ENCODE measurements at places on chromosomes 3 and 15.

DNA sequence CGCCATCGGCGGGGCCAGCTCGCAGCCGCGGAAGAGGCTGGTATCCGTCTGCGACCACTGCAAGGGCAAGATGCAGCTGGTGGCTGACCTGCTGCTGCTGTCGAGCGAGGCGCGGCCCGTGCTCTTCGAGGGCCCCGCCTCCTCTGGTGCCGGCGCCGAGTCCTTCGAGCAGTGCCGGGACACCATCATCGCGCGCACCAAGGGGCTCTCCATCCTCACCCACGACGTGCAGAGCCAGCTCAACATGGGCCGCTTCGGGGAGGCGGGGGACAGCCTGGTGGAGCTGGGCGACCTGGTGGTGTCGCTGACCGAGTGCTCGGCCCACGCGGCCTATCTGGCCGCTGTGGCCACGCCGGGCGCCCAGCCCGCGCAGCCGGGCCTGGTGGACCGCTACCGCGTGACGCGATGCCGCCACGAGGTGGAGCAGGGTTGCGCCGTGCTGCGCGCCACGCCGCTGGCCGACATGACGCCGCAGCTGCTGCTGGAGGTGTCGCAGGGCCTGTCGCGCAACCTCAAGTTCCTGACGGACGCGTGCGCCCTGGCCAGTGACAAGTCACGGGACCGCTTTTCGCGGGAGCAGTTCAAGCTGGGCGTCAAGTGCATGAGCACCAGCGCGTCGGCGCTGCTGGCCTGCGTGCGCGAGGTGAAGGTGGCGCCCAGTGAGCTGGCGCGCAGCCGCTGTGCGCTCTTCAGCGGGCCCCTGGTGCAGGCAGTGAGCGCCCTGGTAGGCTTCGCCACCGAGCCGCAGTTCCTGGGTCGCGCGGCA, 1.8 kb downstream of the TLNRD1 start:
- no peak for DNase-seq

GRCh38 chr3:174232658-174233429, 626.3 kb upstream of the NAALADL2 start:
- DNase-seq, result no peak

- DNase-seq, result no peak
Measured at GRCh38 chr3:152426393-152426792, 157.7 kb downstream of the MBNL1 start.

DNA sequence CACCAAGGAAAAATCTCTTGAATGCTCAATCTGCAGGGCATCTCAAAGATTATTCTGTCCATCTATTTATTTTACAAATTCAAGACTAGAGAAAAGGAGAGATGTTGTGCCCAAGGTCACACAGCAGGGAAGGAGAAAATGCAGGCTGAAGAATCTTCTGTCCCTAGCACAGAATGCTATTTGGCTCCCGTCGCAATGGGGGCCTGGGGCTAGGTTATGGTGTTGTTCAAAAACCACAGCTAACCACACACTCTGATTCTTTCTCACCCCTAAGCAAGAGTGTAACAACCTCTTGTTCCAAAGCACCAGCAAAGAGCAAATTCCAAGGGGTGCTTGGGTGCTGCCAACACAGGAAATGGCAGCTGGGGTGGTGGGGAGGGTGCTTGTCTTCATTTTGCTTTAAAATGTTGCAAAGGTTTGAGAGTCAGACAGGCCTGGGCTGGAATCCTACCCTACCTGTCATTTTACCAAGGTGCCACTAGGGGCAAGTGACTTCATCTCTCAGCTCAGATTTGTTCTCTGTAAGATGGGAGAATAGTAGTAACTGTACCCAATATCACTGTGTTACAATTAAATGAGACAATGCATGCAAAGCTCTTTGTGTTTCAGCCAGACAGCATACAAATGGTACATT, 112.5 kb downstream of the ADAMTS9 start:
- no peak for DNase-seq

DNA sequence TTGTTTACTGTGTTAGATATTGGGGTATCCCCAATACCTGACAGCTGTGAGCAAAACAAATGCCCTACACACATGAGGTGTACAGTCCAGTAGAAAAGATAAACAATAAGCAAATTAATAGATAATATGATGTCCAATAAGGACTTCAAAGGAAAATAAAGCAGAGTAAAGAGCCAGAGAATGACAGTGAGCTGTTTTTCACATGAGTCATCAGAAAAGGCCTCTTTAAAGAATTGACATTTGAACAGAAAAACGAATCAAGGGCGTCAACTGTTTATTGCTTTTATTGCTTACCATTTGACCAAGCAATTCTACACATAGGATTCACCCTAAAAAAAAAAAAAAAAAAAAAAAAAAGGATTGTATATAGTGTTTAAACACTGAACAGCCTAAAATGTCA, 96.6 kb upstream of the FLNB start:
- no peak for DNase-seq

- DNase-seq, result no peak
Measured at GRCh38 chr3:72050048-72050632, 265.2 kb upstream of the PROK2 start.

GRCh38 chr15:89163271-89164055, 57.9 kb downstream of the RLBP1 start:
- no peak for DNase-seq

GRCh38 chr15:60648928-60649679, 170.2 kb upstream of the ICE2 start:
- no peak for DNase-seq

DNA sequence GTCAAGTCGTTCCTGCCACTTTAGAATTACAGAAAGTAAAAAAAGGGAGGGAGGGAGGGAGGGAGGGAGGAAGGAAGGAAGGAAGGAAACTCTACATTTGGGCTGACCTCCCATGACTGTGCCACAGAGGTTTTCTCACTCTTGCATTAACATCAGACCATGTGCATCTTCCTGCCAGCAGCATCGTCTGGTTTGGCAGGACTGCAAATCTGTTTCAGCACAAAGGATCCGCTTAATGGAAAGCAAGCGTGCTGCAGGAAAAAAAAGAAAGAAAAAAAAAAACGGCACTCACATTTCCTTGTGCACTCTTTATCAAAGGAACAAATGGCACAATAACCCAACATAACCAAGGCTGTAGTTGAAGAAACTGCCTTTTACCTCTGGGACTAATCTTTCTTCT, 148.8 kb upstream of the HES1 start:
- no peak for DNase-seq

GRCh38 chr3:163863146-163863545, 1215.2 kb downstream of the SI start:
- DNase-seq, result no peak

GRCh38 chr3:151630938-151631441, 102.7 kb upstream of the AADACL2 start:
- DNase-seq, result no peak

DNA sequence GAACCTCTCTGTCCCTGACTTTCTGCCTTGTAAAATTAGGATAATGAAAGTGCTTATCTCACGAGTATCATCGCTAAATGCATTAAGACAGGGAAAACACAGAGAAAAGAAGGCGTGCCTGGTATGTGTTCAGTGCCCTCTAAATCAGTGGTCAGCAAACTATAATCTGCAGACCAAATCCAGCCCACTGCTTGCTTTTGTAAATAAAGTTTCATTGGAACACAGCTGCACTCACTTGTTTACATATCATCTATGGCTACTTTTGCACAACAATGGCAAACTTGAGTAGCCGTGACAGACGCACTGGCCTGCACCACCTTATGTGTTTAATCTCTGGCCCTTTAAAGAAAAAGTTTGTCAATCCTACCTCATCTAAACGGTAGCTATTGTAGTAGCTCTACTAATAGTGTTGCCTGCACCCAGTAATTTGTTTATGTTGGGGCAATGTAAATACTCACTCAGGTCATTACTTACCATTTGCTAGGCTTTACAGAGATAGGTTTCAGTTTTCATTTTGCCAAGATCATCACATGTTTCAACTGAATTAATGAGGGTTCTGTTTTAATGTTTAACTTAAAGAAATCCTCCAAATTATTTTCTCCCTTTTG, 229.4 kb downstream of the FEZF2 start:
- no peak for DNase-seq

DNA sequence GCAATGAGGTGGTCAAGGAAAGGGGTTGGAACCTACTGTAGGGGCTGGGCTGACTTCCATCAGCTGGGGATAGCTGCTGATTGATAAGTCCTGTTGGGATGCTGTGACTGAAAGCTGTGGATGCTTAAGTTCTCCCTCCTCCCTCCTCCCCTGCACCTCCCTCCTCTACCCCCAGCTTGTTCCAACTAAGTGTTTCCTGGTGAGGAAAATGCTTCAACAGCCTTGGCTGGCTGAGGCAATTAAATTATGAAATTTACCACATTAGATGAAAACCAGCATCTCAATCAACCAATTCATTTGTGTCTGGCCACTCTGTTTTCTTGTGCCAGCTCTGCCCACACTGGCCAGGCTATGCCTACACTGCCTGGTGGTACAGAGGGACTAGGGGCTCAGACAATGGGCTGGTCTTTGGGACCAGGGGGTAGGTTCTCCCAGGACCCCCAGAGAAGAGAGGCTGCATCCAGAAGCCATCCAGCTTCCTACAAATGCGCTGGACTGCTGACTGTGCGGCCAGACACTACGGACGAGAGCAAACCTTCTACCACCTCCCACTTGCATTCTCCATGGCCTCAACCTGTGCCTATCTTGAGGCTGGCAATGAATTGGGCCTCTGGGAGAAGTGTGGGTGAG, 2.5 kb downstream of the KLHL25 start:
- DNase-seq, result no peak

GRCh38 chr3:194817936-194818335, 132.3 kb downstream of the FAM43A start:
- DNase-seq, result no peak

GRCh38 chr3:41370307-41370706, 171.0 kb downstream of the CTNNB1 start:
- DNase-seq, result no peak

DNA sequence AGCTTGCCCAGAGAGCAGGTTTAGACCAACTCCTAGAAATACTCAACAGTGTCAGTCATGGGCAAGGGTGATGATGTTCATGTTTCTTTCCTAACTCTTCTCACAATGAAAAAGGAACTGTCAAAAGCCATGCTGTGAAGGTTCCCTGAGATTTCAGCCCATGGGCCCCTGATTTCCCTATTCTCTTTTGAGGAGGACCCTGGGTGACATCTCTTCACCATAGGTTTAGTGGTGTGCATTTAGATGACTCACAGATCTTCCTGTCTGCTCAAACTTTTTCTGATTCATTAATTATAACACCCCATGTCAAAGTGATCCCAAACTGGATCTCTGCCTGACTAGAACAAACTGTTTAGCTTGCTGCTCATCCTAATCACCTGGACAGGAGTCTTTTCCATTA, 108.0 kb downstream of the BBX start:
- DNase-seq, result no peak

- DNase-seq, result no peak
Measured at GRCh38 chr15:68682330-68682729, 103.5 kb downstream of the CORO2B start.

- DNase-seq, result no peak
Measured at GRCh38 chr3:71361334-71361890, 222.1 kb downstream of the FOXP1 start.

DNA sequence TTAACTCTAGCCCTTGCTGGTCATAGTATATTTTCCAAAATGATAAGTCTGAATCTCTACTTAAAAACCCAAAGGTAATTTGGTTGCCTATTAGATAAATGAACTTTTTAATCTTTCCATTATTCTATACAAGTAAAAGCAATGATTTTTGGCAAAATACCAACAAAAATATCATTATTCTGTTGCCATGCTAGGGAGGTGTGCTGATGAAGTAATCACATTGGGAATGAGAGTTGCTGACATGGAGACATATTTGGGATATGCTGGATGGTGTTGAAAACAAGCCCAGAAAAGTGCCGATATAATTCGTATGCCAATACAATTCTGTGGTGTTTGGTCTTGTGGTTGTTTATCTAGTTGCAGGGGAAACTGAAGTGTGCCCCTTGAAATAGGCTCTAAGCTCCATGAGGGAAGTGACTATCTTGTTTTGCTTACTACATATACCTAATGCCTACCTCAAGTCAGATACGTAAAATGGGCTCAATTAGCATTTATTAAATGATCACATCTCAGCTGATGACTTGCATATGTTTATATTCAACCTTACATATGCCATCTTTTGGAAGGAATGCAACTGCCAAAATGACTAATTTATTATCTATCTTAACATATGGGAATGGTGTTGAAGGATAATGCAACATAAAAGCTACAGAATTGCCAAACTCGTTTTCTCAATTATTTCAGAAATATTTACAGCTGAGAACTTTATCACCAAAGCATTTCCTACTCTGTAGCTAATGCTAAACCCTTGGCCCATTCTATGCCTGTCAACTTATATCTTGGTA, 5.8 kb downstream of the TOPBP1 start:
- DNase-seq, result no peak

DNA sequence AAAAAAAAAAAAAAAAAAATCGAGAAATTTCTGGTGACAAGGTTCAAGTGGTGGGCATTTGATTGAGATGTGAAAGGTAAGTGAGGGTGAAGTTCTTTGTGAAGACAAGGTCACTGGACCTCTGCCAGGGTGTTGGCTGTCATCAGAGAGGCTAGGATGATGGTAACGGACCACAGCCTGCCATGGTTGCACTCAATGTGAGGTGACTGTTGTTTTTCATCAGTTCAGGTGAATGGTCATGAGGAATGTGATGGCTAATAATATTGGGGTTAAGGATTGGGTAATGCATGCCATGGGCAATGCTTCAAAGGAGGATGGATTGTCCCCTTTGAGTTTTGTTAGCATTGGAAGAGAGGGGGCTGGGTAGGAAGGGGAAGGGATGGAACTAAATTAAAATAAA, 4.3 kb upstream of the ALPK3 start:
- no peak for DNase-seq

DNA sequence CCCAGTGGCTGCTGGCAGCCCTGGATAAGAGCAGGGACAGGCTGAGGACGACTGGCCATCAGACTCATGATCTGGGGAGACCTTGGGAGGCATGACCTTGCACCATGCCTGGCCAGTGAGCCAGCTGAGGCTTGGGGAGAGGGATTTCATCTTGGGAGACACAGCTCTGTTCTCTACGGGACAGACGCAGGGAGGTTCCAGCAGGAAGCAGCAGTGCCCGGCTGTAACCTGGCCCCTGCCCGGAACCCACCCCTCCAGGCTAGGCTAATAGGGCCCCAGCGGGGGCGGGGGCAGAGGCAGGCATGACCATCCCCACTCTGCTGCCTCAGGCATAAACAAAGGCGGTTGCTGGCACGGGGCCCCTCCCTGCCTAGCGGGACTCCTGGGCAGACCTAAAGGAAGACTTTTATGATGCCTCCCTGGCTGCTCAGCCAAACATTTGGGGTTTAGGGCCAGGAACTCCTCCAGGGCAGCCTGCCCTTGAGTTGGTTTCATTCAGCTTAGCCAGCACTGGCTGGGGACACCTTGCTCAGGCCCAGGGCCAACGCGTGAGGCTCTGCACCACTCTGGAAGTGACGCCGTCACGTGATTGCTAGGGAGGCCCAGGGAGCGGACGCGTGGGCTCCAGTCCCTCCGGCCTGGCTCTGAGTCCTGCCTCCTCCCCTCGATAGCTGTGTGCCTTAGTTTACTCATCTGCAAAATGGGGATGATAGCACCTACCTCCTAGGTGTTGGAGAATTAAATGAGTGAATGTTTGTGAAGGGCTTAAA, 27.6 kb downstream of the HDAC11 start:
- DNase-seq, result no peak

GRCh38 chr15:78044407-78045155, 32.9 kb downstream of the TBC1D2B start:
- no peak for DNase-seq
